ENCODE measurements at places on chromosomes 3 and 15. TPM values are rescaled to one million over a fixed set of nuclear protein-coding genes. Genes with fewer than 3 reads are reported as not detected.
A peak's percentile ranks its signal among the peaks of the same experiment; 100 is the strongest.

Gene ACKR2
- total RNA-seq, result 0.74 TPM

- no peak for DNase-seq
Observed at GRCh38 chr3:125318871-125319270, 56.3 kb downstream of the ZNF148 start.

GRCh38 chr3:131899021-131899420, 135.8 kb downstream of the CPNE4 start:
- no peak for DNase-seq

Gene CCDC33
- 2.6 TPM for total RNA-seq

GRCh38 chr15:93056836-93057235, 32.2 kb downstream of the RGMA start:
- DNase-seq, result no peak

- DNase-seq, result no peak
Observed at GRCh38 chr3:178126686-178127085, 409.6 kb upstream of the KCNMB2 start.

DNA sequence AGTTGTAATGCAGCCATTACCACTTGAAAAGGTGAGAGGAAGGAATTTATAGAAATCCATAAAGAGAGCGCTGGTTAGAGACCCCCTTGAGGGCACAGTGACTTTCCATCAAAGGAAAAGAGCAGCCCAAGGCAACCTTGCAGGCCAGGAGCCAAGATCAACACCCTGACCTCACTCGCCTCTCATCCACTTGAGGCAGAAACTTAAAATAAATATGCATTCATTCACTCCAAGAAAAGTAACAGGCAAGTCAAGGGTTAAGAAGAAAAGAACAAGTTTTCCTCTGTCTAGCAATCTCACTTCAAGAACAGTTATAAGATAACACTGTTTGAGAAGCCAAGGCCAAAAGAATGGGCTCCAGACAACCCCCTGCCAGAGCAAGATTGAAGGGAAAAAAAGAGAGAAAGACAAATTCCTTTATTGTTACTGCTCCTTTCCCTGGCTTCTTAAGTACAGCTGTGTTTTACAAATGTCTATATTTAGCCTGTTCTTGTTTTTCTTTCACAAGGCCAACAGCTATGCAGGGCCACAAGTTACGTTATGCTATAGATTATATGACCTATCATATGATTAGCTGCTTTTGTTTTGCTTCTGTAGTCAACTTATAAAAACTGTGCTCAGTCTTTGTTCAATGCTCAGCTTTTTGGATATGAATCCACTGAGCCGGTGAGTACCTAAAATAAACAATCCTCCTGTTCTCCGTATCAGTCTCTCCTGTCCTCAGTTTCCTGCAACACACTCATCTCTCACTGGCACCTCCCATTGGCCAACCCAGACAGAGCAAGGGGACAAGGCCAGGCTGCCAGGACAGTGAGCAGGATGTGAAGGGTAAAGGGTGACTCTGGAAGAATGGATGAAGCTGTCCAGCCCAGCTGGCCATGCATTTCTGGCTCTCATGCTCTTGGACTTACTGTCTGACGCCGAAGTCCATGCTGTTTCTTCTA, 15.8 kb upstream of the SSUH2 start:
- peak; percentile 27 for DNase-seq

- no peak for DNase-seq
Observed at GRCh38 chr15:30939161-30939560, 35.4 kb downstream of the FAN1 start.

- no peak for DNase-seq
Observed at GRCh38 chr3:155963570-155963969, 93.1 kb downstream of the GMPS start.

DNA sequence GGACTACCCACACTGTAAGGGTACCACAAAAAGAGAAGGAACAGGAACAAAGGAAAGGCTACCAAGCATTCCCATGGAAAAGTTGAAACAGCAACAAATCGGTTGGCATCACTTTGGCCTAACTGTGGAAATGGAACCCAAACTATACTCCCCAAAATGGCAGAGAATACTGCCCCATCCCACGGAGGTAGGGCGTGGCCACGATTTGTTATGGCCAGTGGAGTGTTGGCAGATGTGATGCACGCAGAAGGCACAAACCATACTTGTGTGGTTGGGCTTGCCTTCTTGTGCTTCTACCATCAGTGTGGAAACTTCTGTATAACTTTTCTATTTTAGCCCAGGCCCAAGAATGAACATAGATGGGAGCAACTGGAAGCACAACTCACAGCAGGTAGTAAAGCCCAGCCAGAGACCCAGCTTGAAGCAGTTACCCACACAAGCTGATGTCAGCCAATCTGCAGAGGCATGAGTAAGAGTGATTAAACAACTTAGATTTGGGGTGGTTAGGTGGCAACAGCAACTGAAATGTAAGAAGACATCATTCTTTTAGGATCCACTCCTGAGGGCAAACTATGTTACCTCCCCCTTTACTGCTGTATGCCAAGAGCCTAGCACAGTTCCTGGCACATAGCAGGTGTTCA, 64.1 kb downstream of the BTD start:
- DNase-seq, result no peak

DNA sequence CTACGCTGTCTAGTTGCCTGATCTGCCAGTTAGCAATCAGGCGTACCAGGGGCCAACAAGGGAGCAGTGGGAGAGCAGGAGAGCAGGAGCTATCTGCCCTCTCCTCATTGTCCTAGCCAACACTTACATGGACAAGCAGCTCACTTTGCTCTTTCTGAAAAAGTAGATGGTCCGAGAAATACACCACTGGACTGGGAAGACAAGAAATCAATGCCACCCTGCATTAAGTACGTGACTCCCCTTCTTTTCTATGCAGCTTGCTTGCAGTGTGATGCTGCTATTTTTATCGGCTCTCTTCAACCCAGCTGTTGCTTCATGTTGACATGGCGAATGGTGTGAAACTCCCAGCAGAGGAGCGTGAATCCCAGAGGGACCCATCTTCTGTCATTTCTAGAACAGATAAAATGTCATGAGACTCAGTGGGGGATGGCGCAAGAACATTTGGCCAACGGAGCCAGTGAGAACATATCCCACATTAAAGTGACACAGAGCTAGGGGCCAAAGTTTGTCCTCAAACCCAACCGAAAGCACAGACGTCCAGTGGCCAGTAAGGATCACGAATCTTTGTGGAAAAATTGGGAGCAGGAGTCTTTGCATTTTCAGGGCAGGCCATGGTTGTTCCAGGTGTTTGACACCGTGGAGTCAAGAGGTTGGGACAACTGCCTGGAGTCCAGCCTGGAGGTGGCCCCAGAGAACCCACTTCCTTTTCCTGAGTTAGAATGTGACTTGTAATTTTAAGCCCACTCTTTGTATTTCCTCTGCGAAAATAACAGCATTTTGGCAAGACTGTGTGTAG, 53.7 kb upstream of the MEF2A start:
- DNase-seq, result no peak

Gene CCR1
- total RNA-seq, result not detected

DNA sequence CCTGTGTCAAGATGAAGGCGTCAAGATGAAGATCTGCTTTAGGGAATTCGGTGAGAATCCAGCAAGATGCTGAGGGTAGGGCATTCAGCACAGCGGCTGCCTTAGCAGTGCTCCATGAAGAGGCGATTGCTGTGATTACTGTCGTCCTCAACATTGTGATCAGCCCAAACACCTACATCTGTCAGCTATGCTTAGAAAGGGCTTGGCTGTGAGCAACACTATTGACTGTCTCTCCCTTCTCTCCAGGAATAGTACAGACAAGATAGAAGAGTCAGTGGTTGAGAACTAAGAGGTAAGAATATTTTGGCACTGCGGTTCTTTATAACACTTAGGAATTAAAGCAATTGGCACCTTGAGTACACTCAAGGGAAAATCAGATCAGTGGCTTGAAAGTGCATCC, 91.3 kb downstream of the THBS1 start:
- no peak for DNase-seq

DNA sequence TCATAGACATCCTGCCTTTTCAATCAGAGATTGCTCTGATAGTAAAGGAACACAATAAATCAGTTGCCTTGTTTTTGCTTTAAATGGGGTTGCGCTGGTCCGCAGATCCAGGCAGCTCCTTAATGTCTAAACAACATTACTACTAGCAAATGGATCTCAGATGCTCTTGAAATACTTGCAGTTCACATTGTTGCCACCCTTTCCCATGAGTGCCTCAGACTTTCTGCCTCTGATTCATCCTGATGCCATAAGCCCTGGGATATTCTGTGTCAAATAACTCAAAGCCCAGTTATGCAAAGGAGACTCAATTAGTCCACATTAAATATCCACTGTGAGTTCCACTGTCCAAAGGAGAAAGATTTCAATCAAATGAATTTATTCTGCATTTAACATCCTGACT, 196.7 kb downstream of the PLCH1 start:
- DNase-seq, result peak; percentile 40

Gene LRRC31
- total RNA-seq, result 0.98 TPM

DNA sequence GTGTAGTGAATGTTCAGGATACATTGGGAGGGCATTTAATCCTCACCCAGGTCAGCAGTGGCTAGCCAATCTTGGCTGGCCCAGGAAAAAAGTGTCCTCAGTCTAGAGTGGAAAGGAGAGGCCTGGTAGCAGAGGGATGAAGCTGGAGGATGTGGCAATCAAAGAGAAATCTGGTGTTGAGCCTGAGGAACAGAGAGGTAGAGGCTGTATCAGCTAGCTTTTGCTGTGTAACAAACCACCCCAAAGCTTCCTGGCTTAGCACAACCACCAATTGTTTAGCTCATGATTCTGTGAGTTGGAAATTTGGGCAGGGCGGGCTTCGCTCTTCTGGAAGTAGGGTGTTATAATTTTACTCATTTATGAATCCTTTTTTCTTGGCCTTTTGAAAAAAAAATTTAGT, 49.8 kb upstream of the PRR23E start:
- no peak for DNase-seq

- DNase-seq, result no peak
Observed at GRCh38 chr3:186513386-186513785, 30.8 kb downstream of the CRYGS start.

DNA sequence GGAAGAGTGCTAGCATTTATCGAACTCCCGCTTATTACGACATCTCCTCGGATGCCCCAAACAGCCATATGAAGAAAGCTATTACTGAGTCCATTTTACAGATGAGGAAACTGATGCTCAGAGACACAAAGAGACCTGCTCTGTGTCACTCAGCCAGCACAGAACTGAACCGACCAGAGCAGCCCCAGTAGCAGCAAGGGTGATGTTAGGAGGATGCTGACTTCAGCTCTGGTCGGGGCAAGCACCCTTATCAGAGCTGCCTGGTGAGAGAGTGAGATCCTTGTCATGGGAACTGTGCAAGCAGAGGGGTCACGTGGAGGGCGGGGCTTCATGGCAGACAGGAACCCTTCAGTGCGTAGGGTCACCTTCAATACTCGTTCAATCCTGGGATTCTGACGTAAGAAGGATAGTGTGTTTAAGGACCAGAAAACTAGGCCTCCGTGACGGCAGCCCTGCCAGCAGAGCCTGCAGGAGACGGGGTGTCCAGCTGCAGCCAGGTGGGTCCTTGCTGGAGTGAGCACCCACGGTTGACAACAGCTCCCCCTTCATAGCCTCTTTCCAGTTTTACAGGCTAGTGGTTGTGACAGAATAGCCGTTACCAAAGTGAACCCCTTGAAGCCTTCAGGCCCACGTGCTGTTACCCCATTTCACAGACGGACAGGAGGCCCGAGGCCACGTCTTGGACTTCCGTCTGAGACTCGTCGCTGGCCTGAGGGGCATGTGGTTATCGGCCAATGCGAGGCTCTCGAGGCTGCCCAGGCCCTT, 12.0 kb upstream of the IQSEC1 start:
- DNase-seq, result no peak

- no peak for DNase-seq
Observed at GRCh38 chr15:98226578-98226977, 266.1 kb downstream of the ARRDC4 start.

Gene DAZL
- total RNA-seq, result not detected

DNA sequence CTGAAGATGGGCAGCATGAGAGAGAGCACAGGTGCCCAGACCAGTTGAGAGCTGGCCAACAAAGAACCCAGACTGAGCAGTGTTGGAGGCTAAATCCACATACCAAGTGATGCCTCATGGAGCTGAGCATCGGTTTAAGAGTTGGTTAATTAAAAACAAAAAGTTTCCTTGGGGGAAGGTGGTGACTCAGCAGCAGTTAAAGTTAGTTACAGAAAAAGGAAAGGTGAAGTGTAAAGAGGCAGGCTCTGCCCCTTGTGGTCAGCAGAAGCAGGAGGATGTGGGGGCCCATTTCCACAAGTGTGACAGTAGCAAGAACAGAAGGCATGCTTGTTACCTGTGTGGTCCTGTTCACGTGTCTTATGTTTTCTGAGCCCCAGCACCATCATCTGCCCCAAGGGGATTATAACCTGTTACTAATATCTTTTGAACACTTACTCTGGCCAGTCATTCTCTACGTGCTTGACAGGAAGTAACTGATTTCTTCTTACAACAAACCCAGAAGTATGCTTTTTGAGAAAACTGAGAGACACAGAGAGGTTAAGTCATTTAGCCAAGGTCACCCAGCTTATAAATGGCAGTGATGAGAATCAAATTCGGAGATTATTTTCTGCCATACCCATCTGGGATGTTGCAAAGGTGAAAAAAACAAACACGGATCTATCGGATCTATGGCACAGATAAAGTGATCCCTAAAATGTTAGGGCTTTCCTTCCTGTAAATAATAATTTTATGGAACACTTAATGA, 91.0 kb downstream of the EPHB1 start:
- peak; percentile 91 for DNase-seq

DNA sequence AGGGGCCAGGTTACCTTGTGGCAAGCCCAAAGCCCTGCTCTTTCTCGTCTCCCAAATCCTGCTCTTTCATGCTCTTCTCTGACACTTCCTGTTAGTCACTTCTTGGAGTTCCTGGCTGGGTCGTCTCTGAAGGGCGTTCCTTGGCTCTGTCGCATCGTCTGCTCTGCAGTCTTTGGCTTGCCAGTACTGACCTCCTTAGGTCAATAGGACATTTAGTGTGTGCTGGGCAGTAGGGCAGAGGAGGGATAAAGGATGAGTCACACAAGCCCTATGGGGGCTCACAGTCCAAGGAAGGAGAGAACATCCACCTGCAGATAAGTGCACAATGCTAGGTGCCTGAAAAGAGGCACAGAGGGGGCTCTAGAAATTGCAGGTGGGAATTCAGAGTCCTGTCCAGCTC, 87.5 kb downstream of the FAM43A start:
- no peak for DNase-seq

GRCh38 chr3:136490646-136491405, 240.7 kb downstream of the PCCB start:
- DNase-seq, result no peak

- peak; percentile 14 for DNase-seq
Observed at GRCh38 chr3:151218136-151218535, 15.1 kb upstream of the GPR171 start.

GRCh38 chr3:55963601-55964000, 476.5 kb upstream of the WNT5A start:
- no peak for DNase-seq

GRCh38 chr3:111414531-111414930, 127.5 kb upstream of the CD96 start:
- no peak for DNase-seq

Gene CHST13
- total RNA-seq, result not detected

GRCh38 chr3:130379274-130379673, 33.8 kb downstream of the COL6A5 start:
- DNase-seq, result no peak

DNA sequence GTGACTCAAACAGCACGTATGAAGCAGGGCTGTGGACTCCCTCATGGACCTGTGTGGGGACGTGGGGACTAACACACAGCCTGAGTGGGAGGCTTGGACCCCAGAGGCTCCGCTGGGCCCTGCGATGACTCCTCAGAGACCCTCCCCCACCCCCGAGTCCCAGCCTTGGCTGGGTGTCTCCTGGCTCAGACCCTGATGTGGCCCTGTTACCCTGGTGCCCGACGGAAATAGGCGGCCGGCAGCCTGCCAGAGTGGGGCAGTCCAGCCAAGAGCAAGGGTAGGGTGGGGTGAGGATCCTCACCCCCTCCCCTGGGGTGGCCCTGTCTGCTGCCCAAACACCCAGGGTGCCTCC, 15.3 kb downstream of the TNK2 start:
- no peak for DNase-seq

Gene PLSCR5
- not detected for total RNA-seq

Data from Caki2 (cell line).